Globus pallidus (tissue), 1 donor: ENCODE measurements at places on chromosomes 5 and 9.

GRCh38 chr9:12464910-12465512, 228.2 kb upstream of the TYRP1 start:
- DNase-seq = peak; percentile 11

DNA sequence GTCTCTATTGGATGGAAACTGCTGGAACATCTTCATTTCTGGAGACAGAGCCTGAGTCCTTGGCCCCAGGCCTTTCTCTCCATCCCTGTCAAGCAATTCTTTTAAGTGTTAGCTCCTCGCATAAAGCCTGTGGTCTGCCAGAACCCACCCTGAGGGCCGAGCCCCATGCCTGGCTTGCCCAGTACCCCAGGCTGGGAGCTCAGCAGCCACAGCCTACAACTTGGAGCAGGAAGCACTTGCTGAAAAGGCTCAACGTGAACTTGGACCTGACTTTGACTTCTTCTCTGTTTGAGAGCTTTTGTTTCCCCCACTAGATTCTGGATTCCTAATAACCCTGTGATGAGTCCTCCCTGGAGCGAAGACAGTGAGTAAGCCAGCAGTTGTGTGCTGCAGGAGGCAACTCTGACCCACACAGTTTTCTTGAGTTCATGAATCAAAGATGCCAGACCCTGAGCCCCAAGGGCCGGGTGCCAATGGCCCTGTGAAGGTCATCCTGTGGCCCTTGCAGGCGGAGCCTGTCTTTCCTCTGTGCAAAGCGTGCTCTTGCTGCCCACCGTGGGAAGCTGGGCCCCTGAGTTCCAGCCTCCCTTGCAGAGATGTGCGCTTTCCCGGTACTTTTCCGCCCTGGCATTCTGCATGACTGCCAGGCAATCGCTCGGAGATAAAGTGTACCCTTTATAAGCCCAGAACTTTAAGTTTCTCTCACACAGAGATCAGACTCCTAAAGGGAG, 64.3 kb upstream of the RUFY1 start:
- no peak for DNase-seq

- DNase-seq = no peak
Observed at GRCh38 chr5:95628933-95629332, 9.0 kb downstream of the GPR150 start.

GRCh38 chr9:133610845-133611244, 1.7 kb upstream of the FAM163B start:
- DNase-seq = no peak

DNA sequence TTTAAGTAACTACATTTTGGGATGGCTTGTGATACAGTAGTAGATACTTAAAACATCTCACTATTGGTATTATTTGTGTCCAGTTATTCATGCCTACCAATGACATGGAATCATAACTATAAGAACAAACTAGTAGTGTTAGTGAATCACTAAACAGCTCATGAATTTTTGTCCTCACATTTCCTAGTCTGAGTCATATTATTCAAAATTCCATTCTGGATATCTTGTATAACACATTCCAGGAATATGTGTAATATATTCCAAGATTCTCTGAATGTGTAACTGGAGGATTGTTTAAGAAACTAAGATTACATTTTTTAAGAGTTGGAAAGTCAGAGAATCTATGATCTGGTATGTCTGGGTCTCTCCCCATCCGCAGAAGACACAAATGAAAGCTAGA, 565.3 kb upstream of the ZNF608 start:
- no peak for DNase-seq

- DNase-seq = no peak
Observed at GRCh38 chr5:119319401-119319800, 36.4 kb upstream of the TNFAIP8 start.

DNA sequence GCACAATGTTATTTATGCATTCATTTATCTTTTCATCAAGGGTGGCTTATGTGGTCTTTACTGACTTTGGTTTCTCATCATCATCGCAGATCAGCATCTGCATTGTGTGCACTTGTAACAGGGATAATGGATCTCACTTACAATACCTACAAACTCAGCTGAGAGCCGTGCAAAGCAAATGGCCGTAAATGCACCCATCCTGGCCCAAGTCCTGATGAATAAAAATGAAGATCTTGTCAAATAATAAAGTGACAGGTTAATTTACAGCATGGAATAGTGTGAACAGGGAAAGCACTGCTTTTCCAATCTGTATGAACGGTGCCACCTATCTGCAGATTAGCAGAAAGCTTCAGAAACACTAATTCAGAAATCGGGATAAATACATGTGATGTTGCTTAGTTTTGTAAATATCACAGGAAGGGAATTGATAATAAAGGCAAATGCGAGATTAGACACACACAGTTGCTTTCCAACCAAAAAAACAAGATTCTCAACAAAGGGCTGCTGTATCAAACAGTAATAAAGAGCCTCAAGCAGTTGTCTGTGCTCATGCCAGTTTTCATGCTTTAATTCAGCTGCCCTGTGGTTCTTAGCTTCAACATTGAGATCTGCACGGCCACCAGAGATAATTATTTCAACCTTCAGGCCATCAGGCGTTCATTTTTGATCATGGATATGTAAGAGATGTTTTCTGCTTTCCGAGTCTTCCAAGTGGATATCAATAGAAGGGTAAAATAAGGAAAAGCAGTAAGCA, 153.4 kb upstream of the POU5F2 start:
- peak; percentile 46 for DNase-seq

DNA sequence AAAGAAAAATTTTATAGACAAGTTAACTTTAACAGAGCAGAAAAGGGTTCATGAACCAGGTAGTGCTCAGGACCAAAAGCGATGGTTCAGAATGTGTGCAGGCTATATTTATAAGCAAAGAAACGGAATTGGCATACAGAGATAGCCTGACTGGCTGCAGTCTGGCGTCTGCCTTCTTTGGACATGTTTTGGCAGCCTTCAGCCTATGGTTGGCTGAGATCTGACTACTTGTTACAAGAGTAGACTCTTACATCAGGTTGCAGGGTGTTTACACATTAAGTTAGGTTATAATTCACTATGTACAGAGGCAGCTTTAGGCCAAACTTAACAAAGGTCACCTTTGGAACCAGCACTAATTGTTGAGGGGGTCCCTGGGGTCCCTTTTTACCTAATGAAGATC, 7.0 kb downstream of the NOP16 start:
- no peak for DNase-seq

DNA sequence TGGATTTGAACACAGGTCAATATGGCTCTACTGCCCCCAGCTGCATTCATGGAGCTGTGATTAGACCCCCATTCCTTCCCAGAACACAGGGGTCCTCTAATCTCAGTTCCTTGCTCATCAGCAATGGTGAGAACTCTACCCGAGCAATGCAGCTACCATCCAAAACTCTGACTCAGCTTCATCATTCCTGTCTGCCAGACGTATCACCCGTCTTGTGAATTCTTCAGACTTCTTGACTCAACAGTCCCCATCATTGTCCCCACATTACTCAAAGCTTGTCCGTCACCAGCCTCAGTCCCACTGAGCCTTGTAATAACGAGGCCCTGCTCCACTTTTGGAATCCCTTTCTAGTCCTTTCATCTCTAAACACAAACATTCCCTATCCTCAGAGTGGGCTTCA, 36.3 kb upstream of the STX17 start:
- no peak for DNase-seq

GRCh38 chr9:136562746-136563495, 17.1 kb upstream of the NOTCH1 start:
- no peak for DNase-seq

GRCh38 chr5:71829206-71829605, 110.1 kb downstream of the CARTPT start:
- DNase-seq = no peak

DNA sequence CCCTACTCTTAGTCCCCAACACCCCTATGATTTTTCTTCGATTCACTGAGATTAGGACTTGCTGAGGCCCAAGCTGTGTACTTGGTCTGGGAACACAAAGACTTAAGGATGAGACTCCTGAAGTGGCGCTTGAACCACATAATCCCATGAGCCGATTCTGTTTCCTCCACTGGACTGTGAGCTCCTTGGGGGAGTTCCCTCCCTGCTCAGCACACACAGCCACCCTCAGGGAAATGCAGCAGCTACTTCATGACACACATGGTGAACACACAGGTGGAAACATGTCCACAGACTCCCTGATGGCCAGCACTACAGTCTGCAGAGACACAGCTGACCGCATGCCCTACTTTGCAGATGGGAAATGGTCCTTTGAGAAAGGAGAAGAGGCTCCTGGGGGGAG, 101.1 kb downstream of the C5orf15 start:
- DNase-seq = no peak

DNA sequence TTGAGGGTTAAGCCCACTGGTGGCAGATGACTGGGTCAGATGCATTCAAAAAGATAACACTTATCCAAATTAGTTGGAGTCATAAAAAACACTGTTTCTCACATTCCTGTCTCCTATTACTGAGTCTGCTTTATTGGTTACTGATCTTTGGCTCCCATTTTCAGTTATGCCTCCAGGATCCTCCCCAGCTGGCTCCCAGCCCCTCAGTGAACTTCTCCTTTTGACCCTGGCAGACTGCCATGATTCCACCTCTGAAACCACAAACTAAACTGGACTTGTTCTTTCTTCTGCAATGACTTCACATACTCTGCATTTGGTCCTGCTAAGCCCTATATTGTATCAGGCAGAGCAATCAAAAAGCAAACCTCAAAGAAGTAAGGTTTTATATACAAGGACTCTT, 860.8 kb upstream of the DMAC1 start:
- DNase-seq = peak; percentile 60

DNA sequence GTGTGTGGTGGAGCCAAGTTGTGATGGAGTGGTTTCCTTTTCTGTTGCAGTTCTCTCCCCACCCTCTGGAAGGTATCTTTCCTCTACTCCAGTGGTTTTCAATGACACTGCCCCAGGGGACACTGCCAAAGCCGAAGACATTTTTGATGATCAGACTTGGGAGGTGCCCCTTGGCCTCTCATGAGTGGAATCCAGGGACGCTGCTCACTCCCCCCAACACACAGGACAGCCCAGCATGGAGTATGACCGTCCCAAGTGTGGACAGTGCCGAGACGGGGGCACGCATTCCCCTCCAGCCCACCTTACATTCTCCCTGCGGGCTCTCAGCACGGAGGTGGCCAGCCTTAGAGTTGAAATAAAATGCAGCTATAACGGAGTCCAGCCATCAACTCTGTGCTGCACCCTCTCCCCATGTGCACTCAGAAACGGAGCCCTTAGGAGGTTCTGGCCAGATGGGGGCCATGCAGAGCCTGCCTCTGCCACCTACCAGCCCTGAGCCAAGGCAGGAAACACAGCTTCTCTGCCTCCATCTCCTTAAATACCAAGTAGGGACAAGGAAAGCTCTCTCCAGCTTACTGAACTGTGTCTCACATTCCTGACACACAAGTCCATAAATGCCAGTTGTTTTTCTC, 150.8 kb downstream of the ROR2 start:
- no peak for DNase-seq

GRCh38 chr9:101035098-101035497, 6.6 kb downstream of the PLPPR1 start:
- no peak for DNase-seq

DNA sequence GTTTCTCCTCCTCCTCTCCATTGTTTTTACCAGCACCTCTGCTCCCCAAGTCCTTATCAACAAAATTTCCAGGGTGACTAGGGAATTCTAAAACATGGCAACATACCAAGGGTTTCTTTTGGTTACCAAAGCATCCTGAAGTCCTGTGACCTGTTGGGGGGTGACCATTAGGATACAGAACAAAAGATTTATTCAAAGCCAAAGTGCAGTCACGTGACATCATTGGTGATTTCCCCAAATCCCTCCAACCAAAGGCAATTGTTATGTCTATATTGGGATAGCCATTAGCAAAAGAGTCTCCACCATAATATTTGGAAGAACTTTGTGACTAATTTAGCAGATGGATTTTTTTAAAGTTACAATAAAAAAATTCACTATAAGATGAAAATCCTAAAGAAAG, 168.4 kb downstream of the TRPM6 start:
- no peak for DNase-seq
